IPS DF 19.7 (cell line): ENCODE measurements at places on chromosomes 1 and 21.

DNA sequence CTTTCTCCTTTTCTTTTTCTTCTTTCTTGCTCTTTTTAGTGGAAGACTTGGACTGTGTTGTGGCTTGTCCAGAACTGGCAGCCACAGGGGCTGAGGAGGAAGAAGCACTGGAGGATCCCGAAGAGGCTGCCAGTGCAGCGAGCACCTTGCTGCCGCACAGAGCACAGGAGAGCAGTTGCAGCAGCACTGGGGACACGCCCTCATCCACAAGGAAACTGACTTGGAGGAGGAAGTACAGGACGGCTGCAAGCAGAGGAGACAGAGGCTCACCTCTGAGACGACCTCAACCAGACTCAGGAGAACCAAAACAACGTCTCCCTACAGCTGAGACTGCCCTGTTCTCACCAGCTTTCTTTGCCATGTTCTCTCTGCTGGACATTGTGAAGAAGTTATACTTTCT lies 88.9 kb downstream of the UBR4 start:
- no peak for DNase-seq

GRCh38 chr1:180503280-180503862 lies 994 bp upstream of the ACBD6 start:
- DNase-seq: no peak

DNA sequence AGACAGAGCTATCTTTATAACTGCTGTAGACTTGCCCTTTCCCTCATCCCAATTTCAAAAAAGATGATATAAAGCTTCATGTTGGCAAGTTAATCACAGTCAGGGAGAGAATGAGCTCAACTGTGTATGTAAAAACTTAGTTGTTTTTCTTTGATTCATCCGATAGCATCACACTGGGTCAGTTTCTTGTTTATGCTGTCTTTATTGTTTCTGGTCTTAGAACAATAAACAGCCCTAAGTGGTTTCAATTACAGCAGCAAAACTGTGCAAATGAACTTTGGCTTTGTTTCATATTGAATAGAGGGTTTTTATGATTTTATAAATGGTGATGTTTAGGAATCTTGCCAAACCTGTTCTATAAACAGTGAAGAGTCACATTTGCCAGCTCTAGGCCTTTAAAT lies 423.8 kb upstream of the CXADR start:
- no peak for DNase-seq

DNA sequence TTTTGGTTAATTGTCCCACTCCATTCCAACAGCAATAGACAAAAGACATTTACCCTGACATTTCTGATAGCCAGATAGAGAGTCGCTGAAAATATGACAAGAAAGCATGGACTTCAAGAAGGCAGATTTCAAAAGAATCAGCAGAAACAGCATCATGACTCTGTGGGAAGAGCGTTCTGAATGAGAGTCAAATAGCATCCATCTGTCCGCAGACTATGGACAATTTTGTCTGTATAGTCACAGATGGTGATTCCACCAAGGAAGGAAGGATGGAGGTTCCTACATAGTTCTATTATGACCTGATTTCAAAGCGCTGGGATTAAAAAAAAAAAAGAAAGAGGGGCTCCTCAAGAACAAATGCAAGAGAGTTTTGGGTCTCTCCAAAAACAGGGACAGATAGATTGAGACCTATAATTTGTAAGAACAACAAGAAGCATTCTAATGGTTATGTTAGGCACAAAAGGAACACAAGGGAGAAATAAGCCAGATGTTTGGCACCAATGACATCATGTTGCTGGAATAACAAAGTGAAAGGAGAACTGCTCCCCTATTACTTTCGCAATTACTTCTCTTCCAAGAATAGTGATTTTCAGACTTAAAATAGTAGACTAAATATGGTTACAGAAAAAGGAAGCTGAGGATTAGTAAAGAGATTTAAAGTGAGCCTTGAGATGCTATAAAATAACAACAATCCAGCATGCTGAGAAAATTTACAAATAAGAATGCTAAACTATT lies 28.5 kb downstream of the NIBAN1 start:
- no peak for DNase-seq

- no peak for DNase-seq
Measured at GRCh38 chr1:243968413-243968812, 82.7 kb upstream of the ZBTB18 start.

GRCh38 chr1:39643705-39644104 lies 4.3 kb upstream of the HEYL start:
- no peak for DNase-seq

DNA sequence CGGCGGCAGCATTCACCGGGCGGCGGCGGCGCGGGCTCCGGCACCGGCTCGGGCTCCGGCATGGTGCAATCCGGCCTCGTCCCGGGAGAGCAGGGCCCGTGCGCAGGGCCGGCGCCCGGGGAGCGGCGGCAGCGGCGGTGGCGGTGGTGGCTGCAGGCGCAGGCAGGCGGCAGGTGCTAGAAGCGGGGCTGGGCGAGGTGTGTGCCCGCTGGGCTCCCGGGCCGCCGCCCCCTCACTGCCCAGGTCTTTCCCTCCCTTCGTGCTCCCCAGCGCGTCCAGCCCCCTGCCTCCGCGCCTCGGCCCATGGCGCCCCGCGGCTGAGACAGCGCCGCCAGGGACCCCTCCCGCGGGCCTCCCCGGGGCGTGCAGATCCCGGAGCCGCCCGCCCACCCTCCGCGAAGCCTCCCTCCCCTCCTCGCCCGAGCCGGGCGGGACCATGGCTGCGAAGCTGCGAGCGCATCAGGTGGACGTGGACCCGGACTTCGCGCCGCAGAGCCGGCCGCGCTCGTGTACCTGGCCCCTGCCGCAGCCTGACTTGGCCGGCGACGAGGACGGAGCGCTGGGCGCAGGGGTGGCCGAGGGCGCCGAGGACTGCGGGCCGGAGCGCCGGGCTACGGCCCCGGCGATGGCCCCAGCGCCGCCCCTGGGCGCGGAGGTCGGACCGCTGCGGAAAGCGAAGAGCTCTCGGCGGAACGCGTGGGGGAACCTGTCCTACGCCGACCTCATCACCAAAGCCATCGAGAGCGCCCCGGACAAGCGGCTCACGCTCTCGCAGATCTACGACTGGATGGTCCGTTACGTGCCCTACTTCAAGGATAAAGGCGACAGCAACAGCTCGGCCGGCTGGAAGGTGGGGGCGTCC lies 492 bp downstream of the FOXO6 start:
- no peak for DNase-seq

DNA sequence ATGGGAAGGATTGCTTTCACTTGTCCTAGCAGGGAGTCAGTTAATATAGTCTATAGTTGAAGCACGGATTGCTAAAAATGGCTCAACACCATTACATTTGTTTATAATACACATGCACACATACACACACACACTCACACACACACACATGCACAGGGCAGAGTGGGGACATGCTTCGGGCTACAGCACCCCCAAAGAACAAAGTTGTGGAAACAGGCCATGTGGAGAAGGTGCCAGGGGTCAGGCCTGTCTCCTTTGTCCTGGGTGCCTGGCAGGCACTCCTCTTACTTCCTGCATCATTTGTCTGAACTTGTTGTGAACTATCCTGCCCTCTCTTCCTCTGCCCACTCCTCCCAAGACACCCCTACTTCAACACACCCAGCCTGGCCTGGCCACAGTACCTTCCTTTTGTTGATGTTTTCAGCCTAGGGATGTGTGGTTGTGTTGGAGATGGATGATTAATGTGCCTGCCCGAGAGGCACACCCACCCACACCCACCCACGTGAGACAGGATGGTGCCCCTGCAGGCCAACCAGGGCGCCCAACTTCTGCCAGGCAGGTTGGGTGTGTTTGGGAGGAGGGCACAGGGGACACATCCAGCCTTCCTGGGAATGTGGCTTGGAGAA lies 17.5 kb downstream of the RASSF5 start:
- DNase-seq: no peak

DNA sequence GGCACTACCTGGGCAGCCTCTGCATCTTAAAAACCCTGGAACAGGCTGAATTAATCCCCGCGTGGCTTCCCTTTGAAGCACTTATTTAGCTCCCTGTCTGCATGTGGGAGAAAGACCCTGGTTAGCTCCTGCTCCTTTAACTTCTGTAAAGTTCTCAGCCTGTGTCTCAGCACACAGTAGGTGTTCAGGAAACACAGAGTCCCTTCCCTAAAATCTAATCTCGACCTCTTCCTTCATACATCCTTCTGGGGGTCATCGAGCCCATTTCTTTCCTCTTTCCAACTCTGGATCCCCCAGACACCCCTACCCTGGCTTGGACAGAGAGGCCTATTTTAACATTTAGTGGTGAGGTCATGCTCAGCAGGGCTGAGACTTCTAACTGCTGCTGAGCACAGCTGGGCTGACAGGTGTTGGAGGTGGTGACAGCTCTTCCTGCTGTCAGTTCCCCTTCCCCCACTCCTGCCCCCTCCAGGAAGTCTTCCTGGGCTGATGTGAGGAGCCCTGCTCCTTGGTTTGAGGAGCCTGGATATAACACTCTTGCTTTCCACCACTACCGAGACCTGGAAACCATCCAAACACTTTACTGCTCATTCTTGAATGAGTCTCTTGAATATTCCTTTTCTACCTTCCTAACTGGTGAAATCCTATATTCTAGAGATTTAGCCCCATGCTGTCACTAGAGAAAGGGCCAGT lies 5.3 kb downstream of the E2F2 start:
- no peak for DNase-seq

DNA sequence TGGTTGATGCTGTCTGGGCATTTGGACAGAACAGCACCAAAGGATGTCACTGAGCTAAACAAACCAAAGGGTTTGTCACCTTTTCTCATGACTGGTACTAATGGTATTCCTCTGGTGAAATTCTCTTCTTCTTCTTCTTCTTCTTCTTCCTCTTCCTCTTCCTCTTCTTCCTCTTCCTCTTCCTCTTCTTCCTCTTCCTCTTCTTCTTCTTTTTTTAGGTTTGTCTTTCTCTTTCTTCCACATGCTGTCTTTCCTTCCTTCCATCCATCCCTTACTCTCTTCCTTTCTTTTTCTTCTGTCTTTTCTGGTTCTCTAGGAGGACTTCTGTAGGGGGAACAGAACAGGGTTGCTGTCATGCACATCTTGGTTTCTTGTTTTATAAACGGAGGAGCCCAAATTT lies 9.3 kb upstream of the IGFN1 start:
- no peak for DNase-seq

- DNase-seq: no peak
Measured at GRCh38 chr1:76430531-76430930, 356.0 kb downstream of the ST6GALNAC3 start.
